Pulmonary artery endothelial cell (primary cell): ENCODE measurements at places on chromosomes 5 and 9. TPM values are rescaled to one million over a fixed set of nuclear protein-coding genes. Genes with fewer than 3 reads are reported as not detected.

DNA sequence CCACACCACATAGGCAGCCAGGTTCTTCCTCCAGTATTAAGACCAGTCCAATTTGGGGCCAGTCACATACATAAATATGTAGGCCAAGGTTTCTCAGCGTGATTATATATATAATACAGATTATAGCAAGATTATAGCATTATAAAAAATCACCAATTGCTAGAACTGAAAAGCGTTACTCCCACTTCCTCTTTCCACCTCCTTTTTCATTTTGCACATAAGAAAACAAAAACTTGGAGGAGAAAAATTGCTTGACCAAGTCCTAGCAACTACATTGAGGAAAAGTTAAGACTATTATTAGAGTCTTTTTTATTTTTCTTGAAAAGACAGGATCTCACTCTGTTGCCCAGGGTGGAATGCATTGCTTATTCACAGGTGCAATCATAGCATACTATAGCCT, 262.7 kb upstream of the KCNN2 start:
- no peak for DNase-seq

DNA sequence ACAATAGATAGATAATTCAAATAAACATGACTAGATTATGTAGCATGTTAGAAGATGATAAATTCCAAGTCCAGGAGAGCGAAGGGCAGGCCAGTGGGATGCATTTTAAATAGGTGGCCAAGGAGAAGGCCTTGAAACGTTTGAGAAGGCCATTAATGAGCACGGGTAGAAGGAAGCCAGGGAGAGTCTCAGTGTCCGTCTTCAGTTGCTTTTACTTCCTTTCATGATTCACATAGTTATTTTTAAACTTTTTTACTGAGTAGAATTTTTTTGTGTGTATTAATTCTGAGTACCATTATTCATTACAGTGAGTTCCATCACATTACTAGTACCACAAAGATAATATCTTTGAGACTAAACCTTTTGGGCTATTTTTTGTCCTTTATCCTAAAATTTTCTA, 259.2 kb downstream of the ARRDC3 start:
- no peak for DNase-seq

DNA sequence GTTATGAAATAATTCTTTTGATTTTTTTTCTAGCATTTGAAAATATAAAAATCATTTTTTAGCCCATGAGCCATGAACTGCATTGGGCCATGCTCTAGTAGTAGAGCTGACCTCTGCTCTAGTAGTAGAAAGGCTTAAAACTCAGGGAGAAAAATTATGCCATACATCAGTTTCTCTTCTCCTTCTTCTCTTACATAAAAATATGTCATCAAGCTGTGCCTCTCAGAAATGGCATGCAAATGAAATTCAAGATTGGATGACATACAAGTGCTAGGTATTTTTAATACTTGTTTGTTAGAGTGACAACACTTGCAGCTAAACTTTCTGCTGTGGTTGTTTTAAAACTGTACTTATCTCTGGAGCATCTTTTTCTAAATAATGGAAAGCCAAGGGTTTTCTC, 42.1 kb upstream of the TMOD1 start:
- DNase-seq, result no peak

- DNase-seq, result no peak
Observed at GRCh38 chr9:128910906-128911305, 9.9 kb upstream of the PHYHD1 start.

DNA sequence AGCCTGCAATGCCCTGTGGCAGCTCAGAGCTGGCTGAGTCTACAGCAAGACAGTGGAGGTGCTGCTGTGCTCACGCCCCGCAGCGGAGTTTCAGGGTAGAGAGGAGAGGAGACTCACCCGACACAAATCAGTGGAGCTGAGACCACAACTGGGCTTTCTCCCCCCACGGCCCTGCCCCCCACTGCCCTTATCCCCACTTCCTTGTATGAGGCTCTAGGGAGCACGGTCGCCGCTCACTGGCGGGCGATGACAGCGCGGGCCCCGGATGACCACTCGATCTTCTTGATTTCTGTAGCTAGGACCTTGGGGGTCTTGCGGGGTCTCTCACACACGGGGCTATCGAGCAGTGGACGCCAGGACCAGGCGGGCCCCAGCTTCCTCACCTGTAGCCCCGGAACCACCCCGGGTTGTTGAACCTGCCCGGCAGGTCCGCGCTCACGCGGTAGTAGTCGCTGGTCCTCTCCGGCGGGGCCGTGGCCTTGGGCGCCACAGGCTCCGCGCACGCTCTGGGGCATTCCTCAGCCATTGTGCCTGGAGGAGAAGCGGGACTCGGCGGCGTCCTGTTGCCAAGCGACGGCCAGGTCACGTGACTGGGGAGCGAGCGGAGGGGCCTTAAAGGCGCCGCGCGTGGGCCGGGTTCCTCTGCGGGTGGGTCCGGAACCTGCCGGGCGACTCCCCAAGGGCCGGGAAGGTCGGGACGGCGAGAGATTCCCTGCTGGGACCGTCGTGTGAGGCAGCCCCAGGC, 984 bp upstream of the MRPS2 start:
- DNase-seq, result peak; percentile 63

Gene GFRA3
- not detected in 2 replicates for total RNA-seq

DNA sequence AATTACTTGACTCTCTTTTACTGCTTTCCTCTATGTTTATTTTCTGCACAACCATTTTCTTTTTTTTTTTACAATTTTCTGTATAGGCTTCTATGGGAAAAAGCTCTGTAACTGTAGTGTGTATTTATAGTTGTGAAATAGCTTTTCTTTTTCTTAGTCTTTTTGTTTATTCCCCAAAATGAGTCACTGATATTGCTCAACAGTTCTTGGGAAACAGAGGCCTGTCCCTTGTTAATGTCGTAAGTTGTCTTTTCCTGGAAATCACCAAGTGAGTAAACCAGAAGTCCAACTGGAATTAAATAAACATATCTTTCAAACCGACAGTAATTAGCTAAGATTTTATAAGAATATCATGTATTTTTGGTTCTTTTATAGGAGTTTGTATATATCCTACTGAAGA, 325.1 kb upstream of the PRR16 start:
- peak; percentile 58 for DNase-seq

Gene KIF24
- 2.5 and 4.4 TPM in 2 replicates for total RNA-seq

DNA sequence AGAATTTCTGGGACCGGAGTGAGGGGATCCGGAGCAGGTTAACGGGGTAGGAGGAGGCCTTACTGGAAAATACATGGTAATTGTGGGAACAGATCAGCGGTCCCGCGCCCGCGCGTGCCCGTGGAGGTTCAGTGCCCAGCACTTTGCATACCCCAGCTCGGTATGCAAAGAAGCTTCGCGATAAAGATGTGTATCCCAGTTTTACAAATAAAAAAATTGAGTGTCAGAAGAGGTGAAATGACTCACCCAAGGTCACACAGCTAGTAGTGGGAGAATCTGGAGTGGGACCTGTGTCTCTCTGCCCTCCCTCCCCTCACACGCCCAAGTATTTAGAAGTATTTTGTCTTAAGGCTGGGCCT, 967 bp downstream of the NEURL1B start:
- no peak for DNase-seq

Gene TGFBI
- total RNA-seq, result 6.3 and 16.9 TPM in 2 replicates

GRCh38 chr5:75067434-75067833, 15.1 kb upstream of the GCNT4 start:
- DNase-seq, result no peak

Gene SLC25A2
- 0.13 and 0.32 TPM in 2 replicates for total RNA-seq

DNA sequence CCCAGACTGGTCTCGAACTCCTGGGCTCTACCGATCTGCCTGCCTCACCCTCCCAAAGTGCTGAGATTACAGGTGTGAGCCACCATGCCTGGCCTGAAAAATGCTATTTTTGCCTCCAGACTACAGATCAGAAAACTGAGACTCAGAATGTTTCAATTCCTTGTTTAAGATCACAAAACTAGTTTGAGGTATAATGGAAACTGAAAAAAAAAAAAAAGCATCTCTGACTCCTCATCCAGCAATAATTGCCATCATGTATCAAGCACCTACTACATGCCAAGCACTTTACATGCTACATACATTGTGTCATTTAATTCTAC, 35.6 kb downstream of the PLAC8L1 start:
- DNase-seq, result no peak

Gene NDST1
- 29.9 and 51.9 TPM in 2 replicates for total RNA-seq

DNA sequence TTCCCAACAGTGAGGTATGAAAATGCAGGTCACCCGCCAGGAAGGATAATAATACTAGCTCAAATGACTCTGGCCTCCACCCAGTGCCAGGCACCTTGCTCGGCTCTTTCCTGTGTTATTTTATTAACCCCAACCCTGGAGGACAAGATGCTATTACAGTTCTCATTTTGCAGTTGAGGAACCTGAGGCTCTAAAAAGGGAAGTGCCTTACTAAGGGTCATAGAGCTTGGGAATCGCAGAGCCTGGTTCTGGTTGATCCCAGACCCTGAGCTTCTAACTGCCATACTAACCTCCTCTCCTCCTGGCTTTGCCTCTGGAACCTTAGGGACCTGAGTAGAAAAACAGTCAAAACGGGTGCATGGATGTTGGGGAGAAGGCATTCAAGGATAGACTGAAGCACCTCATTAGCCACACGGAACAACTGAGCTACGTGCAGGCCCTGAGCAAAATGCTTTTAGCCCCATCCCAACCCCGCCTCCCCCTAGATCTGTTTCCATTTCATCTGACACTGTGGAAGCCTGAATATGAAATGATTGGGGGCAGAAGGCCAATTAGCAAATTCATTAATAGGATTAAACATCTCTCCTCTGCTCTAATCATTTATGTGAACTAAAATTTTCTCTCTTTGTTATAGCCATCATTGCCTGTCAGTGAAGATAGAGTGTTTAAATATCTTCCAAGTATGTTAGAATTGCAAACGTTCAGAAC, 7.9 kb downstream of the KCNIP1 start:
- DNase-seq, result no peak

Gene NR5A1
- not detected in 2 replicates for total RNA-seq

Gene GMCL2
- not detected in 2 replicates for total RNA-seq
